ENCODE measurements at places on chromosomes 13 and 19.

DNA sequence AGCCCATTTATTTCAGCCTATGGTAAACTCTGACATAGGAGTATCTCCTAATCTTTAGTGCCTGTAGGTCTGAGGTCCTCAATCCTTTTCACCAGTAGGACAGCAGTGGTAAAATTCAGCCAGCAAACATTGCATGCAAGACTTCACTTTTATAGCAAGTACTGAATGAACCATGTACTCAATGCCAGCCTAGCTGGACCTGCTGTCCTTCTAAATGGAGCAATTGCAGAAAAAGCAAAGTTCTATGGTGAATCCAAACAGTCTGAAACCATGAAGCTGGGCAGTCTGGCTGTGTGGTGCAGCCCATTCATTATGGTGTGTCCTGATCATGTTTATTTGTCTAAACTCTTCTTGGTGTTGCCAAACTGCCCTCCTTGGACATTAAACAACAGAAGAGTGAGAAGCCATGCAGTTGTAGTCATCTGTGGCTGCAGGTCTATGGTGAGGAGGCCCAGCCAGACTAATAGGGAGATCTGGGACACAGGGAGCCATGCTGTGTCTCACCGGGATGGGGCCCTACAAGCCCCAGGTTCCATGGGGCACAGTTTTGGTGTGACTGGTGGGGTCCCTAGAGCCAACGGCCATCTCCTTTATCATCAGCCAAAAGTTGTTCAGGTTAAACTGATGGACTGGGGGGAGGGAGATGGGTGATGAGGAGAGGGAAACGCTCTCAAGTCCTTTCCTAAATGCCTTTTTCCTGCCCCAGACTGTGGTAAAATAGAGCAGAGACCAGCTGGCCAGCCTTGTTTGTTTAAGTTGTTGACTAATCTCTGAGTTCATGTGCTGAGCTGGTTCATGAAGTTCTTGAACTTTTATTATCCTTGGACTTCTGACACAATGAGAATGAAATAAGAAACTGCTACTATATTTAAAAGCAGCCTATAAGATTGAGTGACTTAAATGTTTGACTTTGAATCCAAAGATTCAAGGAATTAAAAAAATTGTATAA is 20.6 kb upstream of the TNFSF11 start:
- DNase-seq = no peak

DNA sequence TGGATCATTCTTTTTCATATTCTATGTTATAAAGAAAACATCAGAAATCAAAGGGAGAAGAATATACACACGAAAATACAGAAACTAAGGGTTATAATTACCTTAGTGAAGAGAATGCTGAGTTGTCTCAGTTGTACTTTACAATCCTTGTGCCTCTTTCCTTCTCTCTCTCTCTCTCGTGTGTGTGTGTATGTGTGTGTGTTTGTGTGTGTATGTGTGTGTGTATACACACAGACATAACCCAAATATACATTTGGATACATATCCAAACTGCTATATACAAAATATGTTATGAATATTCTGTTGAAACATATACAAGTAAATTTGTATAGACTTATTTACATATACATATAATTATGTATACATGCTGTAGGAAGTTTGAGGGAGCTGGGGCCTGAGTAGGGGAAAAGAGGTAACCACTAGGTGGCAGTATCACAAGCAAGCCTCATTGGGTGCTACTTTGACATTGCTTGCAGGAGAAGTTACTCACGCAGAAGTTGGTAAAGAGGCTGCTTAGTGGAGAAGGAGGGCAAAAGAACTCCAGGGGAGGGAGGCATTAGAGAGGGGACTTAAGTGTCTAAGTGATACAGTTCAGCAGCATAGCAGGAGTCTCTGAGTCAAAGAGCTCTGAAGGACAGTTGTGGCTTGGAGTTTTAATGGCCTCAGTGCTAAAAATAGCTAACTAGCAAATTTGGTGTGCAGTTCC is 465.1 kb upstream of the PCDH20 start:
- no peak for DNase-seq

- DNase-seq = no peak
These were observed 361.5 kb upstream of the HTR2A start for GRCh38 chr13:47258384-47258783.

DNA sequence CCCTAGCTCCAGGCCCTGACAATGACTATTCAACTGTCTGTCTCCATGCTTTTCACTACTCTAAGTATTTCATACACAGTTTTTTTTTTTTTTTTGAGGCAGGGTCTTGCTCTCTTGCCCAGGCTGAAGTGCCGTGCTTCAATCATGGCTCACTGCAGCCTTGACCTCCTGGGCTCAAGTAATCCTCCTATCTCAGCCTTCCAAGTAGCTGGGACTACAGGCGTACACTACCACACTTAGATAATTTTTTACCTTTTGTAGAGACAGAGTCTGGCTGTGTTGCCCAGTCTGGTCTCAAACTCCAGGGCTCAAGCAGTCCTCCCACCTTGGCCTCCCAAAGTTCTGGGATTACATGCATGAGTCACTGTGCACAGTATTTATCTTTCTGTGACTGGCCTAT is 815.4 kb downstream of the DACH1 start:
- DNase-seq = no peak

- no peak for DNase-seq
These were observed 47.7 kb downstream of the KLF2 start for GRCh38 chr19:16372065-16372915.

DNA sequence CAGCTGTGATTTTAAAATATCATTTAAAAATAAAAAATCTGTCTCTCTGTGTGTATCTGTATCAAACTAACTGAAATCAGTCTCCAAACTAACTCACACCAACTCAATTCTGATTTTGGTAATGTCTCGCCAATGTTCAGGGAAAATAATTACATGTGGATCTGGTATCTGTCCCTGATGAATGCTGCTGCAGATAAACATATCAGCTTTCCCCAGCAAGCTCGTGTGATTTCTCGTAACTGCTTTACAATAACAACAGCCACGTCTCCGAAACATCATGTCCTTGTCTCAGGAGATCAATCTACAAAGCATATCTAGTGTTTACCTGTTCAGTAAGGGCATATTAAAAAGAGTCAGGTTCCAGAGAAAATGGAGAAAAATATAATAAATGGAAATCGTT is 129.0 kb downstream of the IRS2 start:
- no peak for DNase-seq

DNA sequence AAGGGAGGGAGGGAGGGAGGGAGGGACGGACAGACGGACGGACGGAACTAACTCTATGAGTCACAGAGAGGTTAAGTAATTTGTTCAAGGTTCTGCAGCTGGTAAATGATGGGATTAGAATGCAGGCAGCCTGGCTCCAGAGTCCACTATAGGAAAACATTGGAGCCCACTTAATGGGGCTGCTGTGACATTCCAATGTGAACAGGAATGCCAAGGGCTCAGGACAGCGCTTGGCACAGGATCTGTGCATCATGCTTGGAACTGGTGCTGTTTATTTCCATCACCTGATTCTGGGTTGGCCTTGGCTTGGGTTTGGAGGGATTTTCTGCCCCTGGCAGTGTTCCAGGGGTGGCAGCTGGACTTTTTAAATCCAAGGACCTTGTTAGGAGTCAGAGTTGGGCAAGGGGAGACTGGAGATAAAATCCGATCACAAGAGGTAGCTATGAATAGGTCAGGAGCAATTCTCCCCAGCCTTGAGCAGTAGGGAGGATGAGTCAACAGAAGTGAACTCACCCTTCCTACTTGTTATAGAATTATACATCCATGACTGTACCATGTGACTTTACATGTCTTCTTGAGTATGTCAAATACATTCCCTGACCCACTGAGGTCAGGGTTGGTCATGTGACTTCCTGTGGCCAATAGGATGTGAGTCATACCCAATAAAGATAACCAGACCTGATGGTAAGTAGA is 7.8 kb upstream of the HIF3A start:
- no peak for DNase-seq

DNA sequence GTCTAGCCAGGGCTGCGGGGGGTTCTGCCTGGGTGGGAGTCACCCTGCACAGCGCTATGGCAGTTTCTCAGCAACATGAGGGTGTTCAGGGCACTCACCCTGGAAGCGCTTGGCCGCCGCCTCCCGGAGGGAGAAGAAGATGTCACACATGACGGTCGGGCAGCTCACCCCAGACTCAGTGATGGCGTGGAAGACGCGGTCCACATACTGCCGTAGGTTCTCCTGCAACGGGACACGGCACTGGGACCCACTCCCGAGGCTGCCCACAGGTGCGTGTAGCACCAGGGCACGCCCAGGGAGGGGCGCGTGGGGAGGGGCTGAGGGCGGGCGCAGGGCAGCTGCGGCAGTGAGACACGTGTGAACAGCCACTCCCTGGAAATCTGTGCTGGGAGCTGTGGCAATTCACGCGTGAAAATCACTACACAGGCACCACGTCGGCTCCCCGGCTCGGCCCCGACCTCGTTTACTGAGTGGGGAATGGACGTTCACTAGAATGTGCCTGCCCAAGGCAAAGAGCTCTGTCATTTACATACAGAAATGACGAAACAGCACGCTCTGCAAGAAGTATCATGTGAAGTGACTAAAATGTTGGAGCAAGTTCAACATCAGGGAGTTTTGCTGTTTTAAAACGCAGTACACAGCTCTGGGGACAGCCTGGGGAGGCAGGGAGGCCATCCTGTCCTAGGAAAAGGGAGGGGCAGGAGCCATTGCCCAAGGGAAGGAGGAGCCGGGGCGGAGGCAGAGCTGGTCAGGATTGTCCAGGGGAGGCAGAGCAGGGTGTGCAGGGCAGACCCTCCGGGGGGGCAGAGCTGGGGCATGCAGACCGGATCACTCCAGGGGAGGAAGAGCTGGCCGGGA is 41.5 kb upstream of the C13orf46 start:
- no peak for DNase-seq

GRCh38 chr13:27635266-27635665 is 13.6 kb downstream of the POLR1D start:
- no peak for DNase-seq

- no peak for DNase-seq
These were observed 40.6 kb upstream of the FAM216B start for GRCh38 chr13:42740753-42741152.

- no peak for DNase-seq
These were observed 30.1 kb downstream of the ZAR1L start for GRCh38 chr13:32284927-32285632.

DNA sequence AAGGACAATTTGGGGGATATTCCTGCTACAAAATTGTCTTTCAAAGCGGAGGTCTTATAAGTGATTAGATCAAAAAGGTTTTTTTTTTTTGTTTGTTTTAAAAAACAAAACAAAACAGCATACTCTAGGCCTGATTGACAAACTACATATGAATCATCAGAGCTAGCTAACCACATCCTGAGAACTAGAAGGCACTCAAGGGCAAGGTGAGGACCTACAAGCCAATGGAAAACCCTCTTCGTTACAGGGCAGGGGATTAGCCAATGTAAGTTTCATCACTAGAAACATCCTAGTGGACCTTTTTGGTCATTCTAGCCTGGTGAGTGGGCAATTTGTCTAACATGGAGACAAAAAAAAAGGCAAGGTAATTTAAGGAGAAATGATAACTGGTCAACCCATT is 428.6 kb downstream of the RFC3 start:
- DNase-seq = no peak

GRCh38 chr13:110154410-110154933 is 152.5 kb downstream of the COL4A1 start:
- DNase-seq = no peak

DNA sequence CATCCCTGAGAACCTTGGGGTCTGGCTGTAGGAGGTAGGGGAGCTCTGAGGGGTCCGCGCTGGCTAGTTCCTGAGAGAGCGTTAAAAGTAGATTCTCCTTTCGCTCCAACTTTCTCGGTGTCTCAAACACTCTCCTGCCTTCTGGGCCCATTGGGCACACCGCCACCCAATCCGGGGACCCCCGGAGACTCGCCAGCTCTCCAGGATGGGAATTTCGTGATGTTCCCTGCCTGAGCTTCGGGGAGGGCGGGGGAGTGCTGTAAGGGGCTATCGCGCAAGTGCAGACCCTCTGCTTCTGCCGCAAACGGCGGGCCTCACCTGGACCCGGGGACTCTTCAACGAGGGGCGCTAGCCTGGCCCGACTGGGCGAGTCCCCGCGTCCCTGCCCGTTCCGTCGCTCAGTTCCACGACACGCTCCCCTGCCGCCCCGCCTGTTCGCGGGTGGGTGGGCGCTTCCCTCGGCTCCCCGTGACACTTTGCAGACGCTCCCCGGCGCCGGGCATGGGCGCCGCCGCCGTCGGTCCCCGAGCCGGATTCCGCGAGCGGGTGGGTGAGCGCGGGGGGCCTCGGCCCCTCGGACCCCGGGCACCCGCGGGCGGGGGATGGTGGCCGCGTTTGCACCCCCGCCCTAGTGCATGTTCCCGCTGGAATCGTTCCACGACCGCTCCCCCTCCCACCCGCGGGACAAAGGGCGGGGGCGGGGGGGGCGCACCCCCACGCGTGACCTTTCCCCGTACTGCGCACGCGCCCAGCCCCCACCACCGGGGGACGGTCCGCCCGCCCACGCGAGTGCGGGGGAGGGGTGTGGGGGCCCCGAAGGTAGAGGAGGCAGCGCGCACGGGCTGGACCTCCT is at the start of gene CCDC106:
CCDC106 (plus strand) TSS at position 481 of the 853 bp plus-strand sequence. CDS start 835 bp downstream, outside the sequence.
- no peak for DNase-seq

- DNase-seq = no peak
These were observed 51.9 kb downstream of the CELF5 start for GRCh38 chr19:3276341-3276799.

GRCh38 chr19:32566246-32566830 is 14.7 kb upstream of the PDCD5 start:
- DNase-seq = no peak

GRCh38 chr19:51637362-51637978 is 7.3 kb upstream of the SIGLEC5 start:
- DNase-seq = no peak

- no peak for DNase-seq
These were observed 810.4 kb downstream of the DACH1 start for GRCh38 chr13:71056581-71056980.

DNA sequence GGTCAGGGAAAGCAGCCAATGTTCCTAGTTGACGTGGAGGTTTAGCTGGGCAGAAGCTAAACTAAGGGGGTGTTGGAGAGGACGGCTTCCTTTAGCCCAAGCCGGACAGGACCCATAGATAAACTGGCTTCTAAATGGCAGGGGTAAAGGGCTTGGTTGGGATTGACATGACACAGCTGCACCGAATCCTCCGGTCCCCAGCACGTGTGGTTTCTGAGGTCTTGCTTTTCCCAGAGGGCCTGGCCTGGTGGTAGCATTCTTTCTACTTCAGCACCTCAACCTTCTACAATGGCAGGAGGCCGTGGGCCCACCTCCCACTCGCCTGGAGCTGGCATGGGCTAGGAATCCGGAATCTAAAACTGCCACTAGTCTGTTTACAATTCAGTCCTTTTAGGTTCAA is 163.0 kb downstream of the FGF9 start:
- DNase-seq = no peak

- DNase-seq = no peak
These were observed 2.7 kb downstream of the CCDC106 start for GRCh38 chr19:55650602-55651230.

- DNase-seq = no peak
These were observed 4.1 kb downstream of the ISYNA1 start for GRCh38 chr19:18433735-18434398.

Data from stimulated activated CD8-positive, alpha-beta memory T cell treated with anti-CD3 and anti-CD28 coated beads, Interleukin-7, amount 100 ng/mL, for 1 hour (primary cell).